ENCODE measurements at places on chromosomes 16 and 17.

- DNase-seq = no peak
Observed at GRCh38 chr16:50695017-50696000, 1.9 kb downstream of the NOD2 start.

- DNase-seq = no peak
Observed at GRCh38 chr17:16889088-16889465, 82.8 kb downstream of the TNFRSF13B start.

DNA sequence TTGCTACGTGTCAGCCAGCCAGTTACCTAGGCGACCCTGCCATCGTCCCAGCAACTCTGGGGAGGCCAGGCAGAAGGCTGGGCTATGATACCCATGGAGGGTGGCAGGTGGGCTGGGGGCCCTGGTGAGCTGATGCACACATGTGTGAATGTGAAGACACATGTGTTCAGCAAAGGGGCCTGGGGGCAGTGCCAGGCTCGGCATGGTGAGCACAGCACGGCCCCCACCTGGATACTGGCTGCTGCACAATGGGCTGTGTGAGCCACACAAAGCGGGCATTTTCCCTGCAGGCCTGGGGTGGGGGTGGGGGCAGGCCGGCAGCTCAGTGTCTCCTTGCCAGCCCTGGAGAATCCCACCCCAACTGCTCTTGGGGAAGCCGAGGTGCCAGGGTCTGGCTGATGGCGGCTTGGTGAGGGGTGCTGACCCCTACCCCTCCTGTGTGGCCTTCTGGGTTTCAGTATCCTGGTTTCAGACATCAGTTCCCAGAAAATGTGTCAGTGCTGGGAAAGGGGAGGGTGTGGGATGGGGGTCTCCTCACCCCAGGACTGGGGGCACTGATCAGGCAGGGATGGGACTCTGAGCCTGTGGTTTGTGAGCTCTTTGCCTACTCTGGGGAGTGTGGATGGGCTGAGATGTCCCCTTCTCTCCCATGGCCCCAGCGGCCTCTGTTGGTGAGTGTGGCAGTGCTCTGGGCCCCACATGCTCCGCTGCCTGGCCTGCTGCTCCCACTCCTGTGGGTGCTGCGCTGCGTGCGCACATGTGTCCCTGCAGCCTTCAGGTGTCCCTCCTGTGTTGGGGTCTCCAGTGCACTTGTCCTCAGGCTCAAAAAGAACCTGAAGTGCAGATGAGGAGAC is 5.1 kb downstream of the LLGL1 start:
- no peak for DNase-seq

- DNase-seq = no peak
Observed at GRCh38 chr16:51408357-51408756, 257.3 kb upstream of the SALL1 start.

- no peak for DNase-seq
Observed at GRCh38 chr16:25481636-25482035, 210.1 kb upstream of the HS3ST4 start.

DNA sequence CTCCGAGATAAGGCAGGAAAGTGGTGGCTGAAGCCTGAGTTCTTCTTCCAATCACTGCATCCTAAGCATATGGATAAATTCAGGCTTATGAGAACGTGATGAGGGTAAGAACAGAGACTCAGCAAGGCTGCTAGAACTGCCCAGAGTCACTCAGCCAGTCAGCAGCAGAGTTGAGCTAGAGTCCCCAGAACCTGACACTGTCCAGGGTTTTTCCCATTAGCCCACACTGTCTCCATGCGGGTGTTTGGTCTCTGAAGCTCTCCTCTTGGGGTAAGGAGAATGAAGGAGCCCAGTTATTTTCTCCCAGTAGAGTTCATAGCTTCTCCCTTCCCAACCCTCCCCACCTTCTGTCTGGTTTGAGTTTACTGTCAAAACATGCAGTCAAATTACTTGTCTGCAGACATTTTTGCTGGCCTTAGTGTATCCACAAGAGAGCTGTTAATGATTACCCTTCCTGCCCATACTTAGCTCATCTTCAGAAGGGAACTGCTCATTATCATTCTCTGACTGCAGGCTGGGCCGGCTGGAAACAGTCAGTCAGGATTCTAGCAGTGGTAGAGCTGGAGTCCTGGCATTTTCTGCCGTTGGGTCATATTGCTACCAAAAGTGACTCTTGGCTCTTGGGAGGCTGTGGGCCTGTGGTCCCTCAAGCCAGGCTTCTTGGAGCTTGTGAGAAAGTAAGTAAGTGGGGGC is 460.0 kb downstream of the HS3ST3B1 start:
- no peak for DNase-seq

DNA sequence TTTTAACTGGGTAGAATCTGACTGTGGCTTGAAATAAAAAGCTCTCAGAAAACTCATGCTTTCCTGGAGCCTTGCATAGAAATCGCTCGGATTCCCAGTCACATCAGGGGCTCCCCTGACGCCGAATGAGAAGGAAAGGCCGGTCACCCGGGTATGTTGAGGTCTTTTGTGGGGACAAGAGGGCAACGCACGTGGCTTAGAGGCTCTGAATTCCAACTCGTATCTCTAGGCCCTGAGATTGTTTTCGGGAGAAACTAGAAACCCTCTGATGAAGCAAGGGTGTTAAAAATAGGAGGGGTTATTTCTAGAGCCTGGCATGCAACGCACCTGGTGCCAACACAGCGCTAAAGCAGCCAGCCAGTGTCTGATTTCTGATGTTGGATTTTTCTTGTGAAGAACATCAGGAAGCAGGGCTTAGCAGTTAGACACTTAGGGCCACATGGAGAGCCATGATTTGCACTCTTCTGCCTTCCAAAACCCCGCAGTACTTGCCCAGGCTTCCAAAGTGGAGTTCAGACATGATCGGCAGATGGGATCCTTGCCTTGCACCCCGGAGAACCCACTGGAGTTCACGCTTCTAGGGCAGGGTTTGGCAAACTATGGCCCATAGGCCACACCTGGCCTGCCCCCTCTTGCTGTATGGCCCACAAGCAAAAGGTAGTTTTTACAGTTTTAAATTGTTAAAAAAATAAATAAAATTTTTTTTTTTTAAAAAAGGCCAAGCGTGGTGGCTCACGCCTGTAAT is 12.6 kb downstream of the CACNG1 start:
- no peak for DNase-seq

DNA sequence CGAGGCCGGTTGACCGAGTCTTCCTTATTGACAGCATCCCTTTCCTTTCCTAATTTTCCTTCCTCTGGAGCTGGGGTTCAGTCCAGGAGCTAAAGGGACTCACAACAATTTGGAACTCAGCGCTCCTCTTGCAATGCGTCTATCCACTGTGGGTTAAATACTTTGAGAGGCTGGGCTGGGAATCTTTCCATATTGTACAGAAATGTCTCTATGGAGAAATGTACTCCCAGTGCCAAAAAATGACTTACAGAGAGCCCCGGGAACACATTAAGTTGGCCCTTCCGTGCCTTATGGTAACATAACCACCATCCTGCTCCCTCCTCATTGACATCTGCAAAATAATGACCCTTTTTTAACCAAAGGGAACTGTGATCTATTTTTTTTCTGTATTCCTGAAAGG is 192.8 kb downstream of the FTO start:
- DNase-seq = no peak

DNA sequence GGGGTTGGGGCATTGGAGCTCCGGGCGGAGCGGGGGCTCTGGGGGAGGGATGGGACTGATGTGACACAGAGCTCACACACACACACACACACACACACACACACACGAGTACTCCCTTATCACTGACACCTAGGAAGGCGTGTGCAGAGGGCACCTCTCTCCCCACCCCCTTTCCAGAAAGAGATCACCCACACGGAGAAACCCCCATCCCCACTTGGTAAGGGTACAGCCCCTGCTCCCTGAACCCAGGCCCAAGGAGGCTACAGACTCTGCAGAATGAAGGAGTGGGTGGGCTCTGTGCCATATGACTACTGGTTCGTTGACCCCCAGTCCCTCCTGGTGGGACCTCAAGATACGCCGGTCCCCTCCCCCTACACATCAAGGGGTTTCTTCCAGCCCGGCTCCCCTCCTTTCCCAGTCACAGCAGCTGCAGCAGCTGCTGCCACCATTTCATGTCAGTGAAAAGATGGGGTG is 8.7 kb upstream of the ARHGAP23 start:
- no peak for DNase-seq

DNA sequence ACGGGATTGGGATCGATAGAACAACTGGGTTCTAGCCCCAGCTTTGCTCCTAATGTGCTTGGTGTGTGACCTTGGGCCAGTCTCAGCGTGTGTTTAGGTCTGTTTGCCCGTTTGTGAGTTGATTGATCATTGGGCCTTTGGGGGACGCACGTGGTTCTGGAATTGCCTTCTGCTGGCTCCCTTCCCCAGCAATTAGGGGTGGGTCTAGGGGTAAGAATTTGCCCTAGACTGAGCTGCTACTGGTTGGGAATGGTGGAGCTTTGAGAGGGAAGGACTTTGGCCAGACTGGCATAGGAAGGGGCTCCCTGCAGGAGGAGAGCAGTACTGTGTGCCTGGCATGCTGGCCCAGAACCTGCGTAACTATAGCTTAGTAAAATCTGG is 1.5 kb downstream of the SPNS2 start:
- no peak for DNase-seq

- DNase-seq = no peak
Observed at GRCh38 chr16:69141014-69141413, 8.6 kb downstream of the UTP4 start.

- DNase-seq = no peak
Observed at GRCh38 chr17:56292578-56292977, 139.3 kb downstream of the ANKFN1 start.

- no peak for DNase-seq
Observed at GRCh38 chr17:72118335-72119076, 2.3 kb upstream of the SOX9 start.

- no peak for DNase-seq
Observed at GRCh38 chr17:64500487-64500859, 3.6 kb upstream of the POLG2 start.

GRCh38 chr16:75251280-75252048 is at the start of gene BCAR1:
Gene BCAR1, minus strand, starts transcription at chr16:75251624. Its CDS starts 142 bp downstream, at chr16:75251482.
- no peak for DNase-seq

Measured in HS-5 (cell line).